Amygdala (tissue), 56 donors: ENCODE measurements at places on chromosomes 7 and 10.
A peak's percentile ranks its signal among the peaks of the same experiment; 100 is the strongest.

GRCh38 chr7:42686594-42687156 lies 225.2 kb downstream of the C7orf25 start:
- no peak for DNase-seq

DNA sequence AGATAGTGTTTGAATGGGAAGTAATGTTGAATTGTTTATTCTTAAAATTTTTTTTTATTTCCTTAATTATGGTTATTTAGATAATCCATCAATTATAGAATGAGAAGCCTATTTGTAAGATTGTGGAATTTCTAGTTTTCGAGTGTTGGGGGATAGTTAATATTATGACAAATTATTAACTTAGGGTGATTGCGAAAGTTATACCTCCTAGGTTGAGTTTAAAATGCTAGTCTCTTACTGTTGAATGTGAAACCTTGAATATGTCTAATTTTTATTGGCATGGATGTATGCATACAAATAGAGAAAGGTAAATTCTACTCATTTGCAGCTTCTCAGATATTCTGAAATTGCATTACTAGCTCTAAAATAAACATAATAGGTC lies 43.2 kb downstream of the BICC1 start:
- DNase-seq, result no peak

DNA sequence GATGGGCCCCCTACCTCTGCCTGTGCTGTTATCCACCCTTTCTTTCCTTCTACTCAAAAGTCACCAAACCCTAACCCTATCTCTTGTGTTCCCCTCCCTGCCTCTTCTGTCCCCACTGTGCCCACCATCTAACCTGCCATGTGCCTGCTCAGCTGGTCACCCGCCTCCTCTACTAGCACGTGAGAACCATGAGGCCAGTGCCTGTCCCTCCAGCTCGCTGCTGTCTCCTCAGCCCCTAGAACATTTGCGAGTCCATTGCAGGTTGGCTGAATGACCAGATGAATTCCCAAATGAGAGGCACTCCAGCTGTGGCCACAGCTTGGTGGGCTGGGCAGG lies 129.0 kb downstream of the ARHGAP22 start:
- no peak for DNase-seq

GRCh38 chr7:18647582-18647981 lies 152.0 kb downstream of the HDAC9 start:
- DNase-seq, result no peak

DNA sequence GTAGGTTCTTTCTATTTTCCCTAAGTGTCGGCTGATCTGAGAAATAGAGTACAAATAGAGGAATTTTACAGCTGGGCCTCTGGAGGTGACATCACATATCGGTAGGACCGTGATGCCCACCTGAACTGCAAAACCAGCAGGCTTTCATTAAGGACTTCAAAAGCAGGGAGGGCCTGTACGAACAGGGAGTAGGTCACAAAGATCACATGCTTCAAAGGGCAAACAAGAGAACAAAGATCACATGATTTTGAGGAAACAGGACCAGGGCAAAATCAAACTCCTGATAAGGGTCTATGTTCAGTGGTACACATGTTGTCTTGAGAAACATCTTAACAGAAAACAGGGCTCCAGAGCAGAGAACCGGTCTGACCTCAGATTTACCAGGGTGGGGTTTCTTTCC lies 88.9 kb downstream of the CNNM2 start:
- DNase-seq, result no peak

DNA sequence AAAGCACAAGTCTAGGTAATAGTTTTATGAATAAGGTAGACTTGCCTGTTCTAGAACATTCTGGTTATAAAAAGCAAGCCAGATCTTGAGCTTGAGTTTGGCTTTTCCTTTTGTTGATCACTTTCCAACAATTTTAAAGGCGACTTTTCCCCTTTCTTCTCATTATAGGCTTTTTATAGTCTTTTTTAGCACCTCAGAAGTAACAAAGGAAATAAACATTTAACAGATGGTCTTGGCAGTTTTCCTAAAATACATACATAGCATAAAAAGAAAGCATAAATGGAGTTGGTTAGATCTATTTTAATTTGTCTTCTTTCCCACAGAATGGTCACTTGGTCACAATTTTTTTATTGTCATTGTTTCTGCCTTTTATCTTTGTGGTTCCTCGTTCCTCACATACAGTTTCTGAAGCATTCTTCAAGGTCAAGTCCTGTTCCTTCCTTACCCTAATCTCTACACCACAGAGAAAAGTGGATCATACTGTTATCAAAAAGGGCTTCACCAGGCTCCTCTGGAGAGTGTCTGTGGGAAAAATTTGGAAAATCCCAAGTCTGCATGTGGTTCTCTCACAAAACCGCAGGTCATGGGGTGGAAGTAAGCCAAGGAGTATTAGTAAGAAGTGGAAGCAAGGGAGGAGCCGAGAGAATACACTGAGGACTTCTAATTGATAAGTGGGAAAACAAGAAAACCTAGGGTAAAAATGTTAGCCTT lies 31.3 kb downstream of the THNSL1 start:
- no peak for DNase-seq

DNA sequence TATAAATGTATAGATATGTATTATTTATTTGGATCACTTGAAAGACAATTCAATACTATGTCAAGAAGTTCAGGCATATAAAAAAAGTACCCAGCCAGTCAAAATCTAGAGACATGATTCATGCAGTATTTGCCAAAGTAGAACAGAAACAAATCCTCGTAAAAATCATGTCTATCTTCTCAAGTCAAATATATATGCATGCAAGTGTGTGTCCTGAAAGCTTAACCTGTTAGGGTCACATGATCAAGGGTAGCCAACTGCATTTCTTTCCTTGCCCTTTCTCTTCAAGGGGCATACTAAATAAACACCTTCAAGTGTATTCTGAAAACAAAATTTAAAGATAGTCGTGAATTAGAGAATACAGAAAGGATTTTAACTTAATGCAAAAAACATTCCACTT lies 107.0 kb downstream of the HIBADH start:
- DNase-seq, result no peak

DNA sequence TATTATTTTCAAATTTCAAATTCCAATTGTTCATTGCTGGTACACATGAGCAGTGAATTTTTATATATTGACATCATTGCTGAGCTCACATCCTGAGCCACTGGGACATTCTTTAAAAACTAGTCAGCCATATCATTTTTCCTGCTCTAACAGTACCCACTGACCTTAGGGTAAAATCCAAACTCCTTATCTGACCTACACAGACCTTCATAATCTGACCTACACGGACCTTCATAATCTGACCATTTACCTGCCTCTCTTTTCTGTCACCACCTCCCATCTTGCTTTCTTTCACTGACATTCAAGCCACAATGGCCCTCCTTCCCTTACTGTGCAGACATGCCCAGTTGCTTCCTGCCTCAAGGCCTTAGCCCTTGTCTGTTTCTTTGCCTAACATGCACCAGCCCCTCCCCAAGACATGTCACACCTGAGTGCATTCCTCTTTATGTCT lies 16.1 kb upstream of the CUZD1 start:
- no peak for DNase-seq

- DNase-seq, result no peak
These were observed 151.2 kb upstream of the FAM13C start for GRCh38 chr10:59513558-59513957.

- no peak for DNase-seq
These were observed 428.5 kb downstream of the RPS24 start for GRCh38 chr10:78462176-78462575.

- DNase-seq, result no peak
These were observed 156.4 kb upstream of the FEZF1 start for GRCh38 chr7:122460936-122461335.

GRCh38 chr7:7920056-7920455 lies 48.5 kb upstream of the GLCCI1 start:
- DNase-seq, result no peak

GRCh38 chr10:25498645-25499044 lies 323.8 kb downstream of the GPR158 start:
- no peak for DNase-seq

DNA sequence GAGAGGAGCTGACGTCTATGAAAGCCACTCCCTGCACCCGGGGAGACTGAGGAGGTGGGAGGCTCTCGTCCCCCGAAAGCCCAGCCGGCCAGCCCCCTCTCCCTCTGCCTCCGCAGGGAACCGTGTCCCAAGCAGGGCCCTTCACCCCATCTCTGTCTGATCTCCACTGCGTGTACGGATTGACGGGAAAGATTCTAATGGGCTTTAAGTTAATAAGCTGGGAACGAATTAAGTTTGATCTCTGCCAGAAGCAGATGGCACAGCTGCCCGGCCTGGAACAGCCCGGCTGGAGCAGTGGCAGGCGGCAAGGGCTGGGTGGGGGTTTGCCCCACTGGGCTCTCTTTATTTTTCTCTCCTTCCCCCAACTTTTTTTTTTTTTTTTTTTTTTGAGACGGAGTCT lies 6.1 kb upstream of the SLC29A4 start:
- no peak for DNase-seq

- DNase-seq, result no peak
These were observed 38.6 kb upstream of the ARL4A start for GRCh38 chr7:12648704-12649261.

DNA sequence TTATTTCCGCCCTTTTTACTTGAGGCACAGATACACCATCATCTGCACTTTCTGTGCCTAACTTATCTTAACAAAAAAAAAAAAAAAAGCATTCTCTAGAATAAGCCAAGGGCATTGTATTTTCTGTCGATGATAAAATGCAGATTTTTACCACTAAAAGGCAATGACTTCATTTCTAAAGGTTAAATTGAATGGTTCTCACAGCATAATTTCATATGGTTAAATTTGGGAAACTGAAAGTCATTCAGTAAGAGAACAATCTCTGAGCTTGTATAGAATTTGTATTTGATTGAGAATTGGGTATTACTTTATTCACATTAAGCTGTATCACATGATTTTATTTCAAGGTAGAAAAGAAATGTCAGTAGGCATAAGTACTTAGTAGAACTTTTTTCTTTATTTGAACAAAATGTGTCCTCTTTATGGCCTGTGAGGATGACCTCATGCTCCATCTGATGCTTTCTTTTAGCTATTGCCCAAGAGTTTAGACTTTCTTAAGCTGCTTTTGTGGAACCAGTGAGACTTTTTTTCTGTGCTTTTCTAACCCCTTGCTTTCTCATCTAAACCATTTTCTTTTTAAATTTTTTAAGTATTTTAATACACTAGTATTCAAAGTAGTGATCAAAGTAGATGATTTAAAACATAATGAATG lies 110.3 kb downstream of the LRRC4 start:
- DNase-seq, result no peak

GRCh38 chr10:30705101-30705624 lies 75.6 kb upstream of the LYZL2 start:
- DNase-seq, result no peak

DNA sequence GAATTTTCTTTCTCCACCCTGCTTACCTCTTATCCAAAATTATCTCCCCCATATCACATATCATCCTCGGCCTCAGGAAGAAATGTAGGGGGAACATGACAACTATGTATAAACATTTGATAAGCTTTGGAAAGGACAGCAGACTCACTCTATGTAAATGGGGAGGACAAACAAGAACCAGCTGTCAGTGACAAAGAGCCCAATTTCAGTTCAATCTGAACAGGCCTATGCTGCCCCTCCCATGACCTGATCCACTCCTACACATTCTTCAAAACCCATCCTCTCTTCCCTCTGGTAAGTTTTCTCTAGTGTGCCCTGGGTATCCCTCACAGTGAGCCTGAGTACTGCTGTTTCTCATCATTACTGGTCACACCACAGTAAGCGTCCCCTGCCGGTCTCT lies 20.8 kb downstream of the FZD9 start:
- no peak for DNase-seq

GRCh38 chr10:37010741-37011140 lies 114.7 kb upstream of the ANKRD30A start:
- no peak for DNase-seq

GRCh38 chr10:32347363-32348022 lies 535 bp upstream of the EPC1 start:
- DNase-seq, result no peak

GRCh38 chr10:29174389-29174788 lies 114.5 kb upstream of the LYZL1 start:
- DNase-seq, result no peak

DNA sequence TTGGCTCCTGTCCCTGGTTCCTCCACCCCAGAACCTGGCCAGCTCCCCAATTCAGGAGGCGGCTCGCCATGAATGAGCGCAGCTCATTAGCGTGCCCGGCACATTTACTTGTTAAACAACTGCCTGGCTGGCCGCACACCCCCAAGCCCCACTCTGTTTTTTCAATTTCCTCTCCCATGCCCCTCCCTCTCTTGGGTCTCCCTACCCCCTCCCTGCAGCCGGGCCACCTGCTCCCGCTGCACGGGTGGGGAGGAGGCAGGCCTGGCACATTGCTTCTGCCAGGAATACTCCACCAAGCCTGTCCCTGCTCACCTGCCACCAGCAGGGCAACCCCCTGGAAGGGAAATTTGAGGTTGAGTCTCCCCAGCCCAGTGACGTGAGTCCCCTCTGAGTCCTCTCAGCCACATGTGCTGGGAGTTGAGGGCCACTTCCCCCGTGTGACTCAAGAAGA lies 2.5 kb upstream of the SLIT1 start:
- DNase-seq, result peak; percentile 41
